ENCODE measurements at places on chromosomes 12 and 14.

DNA sequence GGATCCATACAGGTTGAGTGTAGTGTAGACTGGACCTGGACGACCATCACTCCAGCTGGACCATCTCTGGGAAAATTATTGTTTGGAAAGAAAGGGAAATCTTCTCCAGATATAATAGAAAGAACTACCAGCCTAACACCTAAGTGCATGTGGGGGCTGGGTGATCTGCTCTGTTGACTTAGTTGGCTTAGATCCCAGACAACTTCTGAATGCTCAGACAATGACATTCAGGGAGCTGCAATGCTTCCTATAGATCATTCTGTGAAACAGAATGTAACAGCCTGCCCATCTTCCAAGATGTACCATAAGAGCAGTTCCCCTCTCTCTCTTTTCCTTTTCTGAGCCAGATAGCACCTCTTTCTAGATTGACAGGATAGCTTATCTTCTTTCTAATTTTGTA is 572.8 kb upstream of the STXBP6 start:
- DNase-seq: no peak

DNA sequence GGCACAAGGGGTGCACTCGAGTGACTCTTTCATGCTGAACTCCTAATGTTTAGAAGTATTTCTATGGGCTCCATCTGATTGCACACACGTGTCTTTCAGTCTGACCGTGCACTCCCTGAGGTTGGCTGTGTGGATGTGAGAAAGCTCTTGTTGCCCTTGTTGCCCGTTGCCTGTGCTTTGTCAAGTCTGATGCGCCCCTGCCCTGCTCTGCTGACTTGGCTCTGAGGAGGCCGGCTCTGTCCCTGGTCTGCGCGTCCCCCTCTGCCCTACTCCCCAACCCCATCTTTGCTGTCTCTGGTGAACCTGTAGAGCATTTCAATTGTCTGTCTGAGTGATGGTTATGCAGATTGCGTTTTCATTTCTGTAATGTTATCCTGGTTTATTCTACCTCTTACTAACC is 802.3 kb downstream of the NRXN3 start:
- no peak for DNase-seq

DNA sequence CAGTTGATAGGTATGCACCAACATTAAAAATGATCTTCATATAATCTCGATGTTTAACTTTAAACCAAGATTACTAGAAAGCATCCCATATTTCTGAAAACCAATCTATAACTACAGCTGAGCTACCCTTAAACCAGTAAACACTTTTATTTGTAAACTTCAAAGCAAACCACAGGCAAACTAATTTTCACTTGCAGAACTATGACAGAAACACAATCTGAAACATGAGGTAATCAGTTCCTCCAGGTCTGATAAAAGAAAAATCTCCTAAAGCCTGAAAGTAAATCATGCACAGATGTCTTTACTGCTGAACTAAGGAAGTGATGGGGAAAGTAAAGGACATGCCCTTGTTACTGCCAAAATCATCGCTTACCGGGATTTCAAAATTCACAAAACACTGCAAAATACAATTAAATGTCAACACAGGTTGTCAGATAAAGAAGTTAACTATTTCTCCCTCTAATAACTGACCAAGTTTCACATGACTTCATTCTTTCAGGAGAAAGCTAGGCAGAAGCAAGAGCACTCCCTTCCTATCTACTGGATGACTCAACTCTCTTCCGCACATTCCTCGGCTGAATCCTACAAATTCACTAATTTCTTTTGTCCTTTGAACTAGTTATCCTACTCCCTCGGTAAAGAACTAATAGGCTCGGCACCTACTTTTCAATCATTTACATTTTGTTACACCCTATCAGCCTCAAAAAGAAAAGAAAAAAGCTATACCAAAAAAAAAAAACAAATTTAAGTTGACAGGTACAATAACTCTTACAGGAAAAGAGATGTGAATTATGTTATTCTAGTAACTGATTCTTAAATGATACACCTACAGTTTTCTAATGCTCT is 1.4 kb downstream of the EEA1 start:
- peak; percentile 48 for DNase-seq

DNA sequence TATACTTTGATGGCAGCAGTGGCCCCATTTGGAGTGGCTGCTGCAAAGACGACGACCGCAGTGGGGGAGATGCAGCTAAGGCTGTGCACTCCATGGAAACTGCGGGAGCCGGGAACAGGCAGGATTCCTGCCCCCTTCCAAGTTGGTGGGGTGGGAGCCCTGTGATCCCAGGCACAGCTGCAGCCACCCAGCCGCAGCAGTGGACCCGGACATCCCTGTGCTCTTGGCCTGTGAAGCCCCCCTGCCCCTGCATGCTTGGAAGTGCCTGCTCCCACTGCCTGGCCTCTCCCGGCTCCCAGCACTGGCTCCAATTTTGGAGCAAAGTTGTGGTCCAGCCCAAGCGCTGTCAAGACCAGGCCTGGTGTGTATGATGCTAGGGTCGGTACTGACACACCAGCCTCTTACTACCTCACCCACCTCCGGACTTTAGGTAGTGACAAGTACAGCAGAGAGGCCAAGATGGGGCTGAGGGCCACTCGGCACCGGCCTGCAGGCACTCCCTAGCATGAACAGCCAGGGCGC is 502.8 kb upstream of the RPL10L start:
- DNase-seq: no peak

DNA sequence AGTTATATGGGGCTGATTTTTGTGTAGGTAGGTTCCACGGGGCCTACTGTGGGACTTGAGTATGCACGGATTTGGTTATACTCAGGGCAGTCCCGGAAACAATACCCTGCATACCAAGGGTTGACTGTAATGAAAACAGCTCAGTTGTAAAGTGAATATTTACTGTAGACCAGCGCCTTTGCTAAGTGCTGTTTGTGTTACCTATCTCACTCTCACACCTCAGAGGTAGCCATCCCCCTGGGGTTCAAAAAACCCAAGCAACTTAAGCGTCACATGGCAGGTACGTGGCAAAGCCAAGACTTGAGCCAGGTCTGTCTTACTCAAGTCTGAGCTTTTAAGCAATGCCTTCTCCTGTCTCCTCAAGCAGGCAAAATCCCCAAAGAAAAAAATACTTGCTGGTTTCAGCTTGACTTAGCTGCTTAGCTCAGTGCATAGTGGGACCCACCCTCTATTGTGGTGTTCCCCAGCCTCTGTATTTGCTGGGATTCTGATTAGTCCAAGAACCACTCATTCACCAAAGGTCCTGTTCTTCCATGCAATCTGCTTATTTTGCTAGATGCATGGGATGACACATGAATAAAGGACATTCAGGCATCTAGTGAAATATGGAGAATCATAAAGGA is 34.2 kb upstream of the STRN3 start:
- no peak for DNase-seq

- DNase-seq: no peak
Observed at GRCh38 chr12:659090-659683, 4.1 kb downstream of the NINJ2 start.

DNA sequence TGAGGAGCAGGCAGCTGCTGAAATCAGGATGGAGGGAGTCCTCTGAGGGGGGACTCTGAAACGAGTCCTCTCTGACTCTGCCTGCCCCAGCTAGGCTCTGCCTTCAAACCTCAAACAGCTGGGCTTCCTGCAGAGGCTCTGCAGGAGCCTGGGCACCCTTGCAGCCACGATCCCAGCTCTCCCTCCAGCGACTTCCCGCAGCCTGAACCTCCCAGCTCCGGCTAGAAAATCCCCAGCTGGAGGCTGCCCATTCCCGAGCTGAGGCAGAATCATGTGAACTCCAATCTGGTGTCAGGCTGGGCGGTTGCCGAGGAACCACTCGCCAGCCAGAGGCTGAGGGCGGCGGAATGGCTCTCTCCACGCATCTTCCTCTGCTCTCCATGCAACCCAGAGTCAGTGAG is at the start of gene GPR68:
TSS of gene GPR68 (minus strand) at position 204 of the 401 bp plus-strand sequence. CDS start 9,654 bp downstream, outside the sequence.
- peak; percentile 88 for DNase-seq

GRCh38 chr14:74261288-74261687 is 22.0 kb downstream of the VSX2 start:
- DNase-seq: no peak

DNA sequence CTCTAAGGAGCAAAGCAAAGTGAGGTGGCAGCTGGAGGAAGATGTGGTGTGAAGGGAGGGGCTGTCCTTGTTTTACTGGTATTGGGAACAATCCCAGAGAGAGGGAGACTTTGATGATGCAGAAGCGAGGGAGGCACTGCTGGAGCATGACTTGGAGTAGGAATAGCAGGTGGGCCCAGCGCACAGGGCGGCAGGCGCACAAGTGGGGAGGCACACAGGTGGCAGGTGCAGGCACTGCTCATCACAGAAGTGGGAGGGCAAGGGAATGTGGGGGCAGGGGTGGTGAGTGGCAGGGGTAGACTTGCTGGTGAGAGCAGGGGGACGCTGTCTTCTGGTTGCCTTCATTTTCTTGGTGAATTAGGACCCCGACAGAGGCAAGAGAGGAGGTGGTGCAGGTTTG is 11.5 kb upstream of the IFI27 start:
- no peak for DNase-seq

DNA sequence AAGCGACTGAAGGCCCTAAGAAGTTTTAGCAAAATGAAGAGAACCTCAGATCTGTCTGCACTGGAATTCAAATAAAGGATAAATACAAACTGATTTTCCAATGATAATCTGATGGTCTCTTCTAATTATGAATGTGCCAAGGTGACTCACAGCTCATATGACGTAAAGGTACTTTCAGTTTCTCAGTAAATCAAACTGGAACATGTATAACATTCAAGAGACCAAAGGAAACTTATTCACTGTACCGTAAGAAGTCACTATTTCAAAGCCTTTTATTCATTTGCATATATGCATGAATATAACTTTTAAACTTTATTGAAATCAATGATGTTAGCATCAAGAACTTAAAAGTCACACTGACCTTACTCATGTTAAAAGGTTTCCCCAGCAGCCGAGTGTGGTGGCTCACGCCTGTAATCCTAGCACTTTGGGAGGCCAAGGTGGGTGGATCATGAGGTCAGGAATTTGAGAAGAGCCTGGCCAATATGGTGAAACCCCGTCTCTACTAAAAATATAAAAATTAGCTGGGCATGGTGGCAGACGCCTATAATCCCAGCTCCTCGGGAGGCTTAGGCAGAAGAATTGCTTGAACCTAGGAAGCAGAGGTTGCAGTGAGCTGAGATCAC is 52.2 kb downstream of the ATXN2 start:
- DNase-seq: no peak

DNA sequence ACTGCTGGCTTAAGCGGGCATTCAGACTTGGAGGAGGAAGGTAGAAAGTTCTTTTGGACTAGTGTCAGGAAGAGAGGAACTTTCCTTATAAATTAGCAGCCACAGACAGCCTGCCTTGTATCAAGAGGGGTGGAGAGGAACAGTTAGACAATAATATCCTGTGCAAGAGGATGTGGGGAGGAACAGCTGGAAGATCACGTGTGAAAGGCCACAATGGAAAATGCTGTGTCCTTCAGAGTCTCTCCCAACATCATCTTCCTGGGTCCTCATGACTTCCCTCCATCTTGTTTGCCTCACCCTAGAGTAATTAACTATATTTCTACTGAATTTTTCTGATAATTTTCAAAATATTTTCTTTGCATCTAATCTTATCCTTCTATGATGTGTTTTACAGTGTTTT is 117.4 kb downstream of the MGAT4C start:
- no peak for DNase-seq

DNA sequence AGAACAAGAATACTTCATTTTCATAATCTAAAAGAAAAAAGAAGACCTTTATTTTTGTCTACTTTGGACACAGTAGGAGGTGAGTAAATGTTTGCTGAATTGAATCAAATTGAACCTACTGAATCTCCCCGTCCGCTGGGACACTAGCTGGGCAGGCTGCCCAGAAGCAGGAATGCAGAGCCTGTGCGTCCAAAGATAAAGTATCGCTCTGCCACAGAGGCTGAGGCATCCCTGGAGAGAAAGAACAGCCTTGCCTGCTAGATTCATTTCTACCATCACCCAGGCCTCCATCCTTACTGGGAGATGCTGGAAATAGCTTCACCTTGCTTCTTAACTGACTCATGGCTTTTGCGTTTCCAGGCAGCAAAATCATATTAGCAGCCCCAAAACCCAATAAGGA is 64.1 kb upstream of the TSPAN11 start:
- DNase-seq: no peak

DNA sequence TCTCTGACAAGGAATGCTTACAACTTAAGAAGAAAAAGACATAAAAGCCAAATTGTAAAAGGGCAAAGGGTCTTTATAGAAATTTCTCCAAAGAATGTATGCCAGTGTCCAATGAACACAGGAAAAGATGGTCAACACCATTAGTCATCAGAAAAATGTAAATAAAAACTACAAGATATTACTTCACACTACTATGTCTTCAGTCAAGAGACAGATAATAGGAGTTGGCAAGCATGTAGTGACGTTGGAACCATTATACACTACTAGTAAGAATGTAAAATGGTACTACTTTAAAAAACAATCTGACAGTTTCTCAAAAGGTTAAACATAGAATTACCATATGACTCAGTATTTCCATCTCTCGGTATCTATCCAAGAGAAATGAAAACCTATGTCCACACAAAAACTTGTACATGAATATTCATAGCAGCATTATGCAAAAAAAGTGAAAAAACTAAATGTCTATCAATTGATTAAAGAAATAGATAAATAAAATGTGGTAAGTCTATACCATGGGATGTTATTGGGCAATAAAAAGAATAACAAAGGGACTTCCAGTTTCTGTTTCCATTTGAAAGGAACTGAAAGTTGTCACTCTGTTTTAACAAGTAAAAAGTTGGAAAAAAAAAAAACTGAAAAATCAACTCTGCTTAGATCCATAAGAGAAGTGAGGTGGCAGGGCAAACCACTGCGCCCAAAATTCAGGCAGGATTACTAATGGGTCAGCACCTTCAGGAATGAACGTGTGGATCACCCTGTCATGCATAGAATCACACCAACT is 69.8 kb downstream of the ALG10B start:
- peak; percentile 70 for DNase-seq

GRCh38 chr14:94574336-94574735 is 6.9 kb upstream of the SERPINA5 start:
- no peak for DNase-seq

GRCh38 chr12:79020106-79020505 is 155.5 kb downstream of the SYT1 start:
- DNase-seq: no peak

- DNase-seq: peak; percentile 71
Observed at GRCh38 chr12:93183940-93184671, 193.6 kb upstream of the NUDT4 start.

GRCh38 chr12:111034083-111034885 is 113.9 kb upstream of the MYL2 start:
- no peak for DNase-seq

- DNase-seq: no peak
Observed at GRCh38 chr14:33676135-33676566, 274.7 kb downstream of the EGLN3 start.

GRCh38 chr12:14681625-14682024 is 14.8 kb downstream of the GUCY2C start:
- DNase-seq: no peak

DNA sequence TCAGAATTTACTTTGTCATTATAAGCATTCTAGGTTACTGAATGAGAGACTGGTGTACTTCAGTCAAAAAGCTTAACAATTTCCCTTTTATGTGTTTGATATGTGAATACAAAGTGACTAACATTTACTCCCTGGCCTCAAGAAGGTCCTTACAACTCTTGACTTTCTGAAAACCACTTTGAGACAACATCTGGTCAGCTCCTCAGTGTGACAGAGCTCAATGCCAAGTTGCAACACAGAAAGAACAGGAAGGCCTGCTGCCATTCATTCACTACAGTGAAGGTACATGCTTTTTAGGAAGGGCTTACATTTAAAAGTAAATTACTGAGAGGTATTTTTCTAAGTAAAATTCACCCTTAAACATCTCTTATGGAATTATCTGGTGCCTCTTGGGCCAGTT is 2.3 kb upstream of the NAA30 start:
- no peak for DNase-seq

GRCh38 chr12:104358353-104359003 is 54.9 kb downstream of the EID3 start:
- DNase-seq: peak; percentile 93
